Lung (tissue), 17 donors: ENCODE measurements at places on chromosomes 12 and 14. TPM values are rescaled to one million over a fixed set of nuclear protein-coding genes. Genes with fewer than 3 reads are reported as not detected.
A peak's percentile ranks its signal among the peaks of the same experiment; 100 is the strongest.

DNA sequence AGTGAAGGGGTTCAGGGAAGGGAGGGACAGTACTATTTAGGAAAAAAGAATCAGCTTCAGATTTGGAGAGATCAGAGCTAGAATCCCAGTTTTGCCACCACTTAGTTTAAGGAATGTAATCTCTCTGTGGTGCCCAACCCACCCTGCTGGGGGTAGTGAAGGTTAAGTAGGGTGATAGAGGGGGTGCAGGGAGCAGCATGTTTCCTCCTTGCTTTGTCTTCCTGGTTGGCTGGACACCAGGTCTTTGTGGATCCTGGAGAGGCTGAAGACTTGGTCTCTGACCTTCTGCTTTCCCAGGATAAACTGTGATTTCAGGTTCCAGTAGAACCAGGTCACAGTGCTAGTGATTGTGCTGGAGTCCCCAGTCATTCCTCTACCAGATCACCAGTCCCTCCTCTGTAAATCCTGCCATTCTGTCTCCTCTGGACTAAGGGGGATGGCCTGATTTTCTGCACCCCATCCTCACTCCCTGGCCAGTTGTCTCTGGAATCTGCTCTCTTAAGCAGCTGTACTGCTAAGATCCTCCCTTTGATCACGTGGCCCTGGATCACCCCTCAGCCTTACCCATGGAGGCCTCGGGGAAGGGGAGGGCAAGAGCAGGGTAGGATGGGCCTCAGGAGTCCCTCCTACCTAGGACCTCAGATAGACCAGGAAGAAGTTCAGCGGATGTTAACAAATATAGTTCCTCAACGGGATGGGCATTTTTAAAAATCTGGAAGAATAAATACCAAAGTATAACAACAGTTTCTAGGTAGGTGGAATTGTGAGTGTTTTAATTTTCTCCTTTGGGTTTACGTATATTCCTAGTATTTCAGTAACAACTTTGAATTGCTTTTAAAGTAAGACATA is 3.1 kb downstream of the MAP3K12 start:
- H3K36me3 ChIP-seq, result no peaks in the 10 kb centered on the region
- peak; percentile 89 for DNase-seq
- no peaks in the 10 kb centered on the region for H3K27me3 ChIP-seq
- no peak overlapping the region for H3K4me3 ChIP-seq
- H3K4me1 ChIP-seq, result peaks cover 52% of the 10 kb centered on the region

- no peak for DNase-seq
- H3K36me3 ChIP-seq, result no peaks in the 10 kb centered on the region
- no peak overlapping the region for H3K27ac ChIP-seq
- no peaks in the 10 kb centered on the region for H3K4me1 ChIP-seq
Observed at GRCh38 chr12:38160318-38161122, 156.1 kb upstream of the ALG10B start.

DNA sequence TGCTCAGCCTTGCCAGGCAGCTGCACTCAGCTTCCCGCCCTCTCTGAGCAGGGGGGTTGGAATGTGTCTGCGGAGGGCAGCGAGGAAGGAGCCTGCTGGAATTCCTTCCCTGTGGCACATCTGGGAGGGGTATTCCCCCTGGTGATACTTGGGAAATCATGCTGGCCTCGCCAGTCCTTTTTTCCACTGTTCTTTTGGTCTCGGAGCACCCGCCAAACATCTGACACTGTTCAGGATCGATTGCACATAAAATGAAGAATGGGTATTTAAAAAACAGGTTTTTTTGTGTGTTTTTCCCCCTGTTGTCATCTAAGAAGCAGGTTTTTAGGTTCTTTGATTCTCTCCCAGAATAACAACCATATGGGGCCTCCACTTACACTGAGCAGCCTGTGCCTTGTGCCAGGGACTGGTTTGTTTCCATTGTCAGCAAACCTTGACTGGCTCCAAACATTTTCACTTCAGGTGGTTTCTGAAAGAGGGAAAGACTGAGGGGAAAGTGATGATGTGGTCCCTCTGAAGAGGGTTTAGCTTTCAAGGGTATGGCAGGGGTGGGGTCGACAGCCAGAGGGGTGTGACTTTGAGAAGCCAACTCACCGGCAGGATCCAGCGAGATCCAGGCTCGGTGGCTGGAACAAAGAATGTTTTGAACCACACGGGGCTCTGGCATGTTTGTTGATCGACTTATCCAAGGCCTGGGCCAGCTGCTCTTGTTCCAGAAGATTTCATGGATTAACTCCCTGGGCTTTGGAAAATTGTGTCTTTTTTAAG is 215.1 kb downstream of the CACNA1C start:
- no peak for DNase-seq
- H3K4me1 ChIP-seq, result no peaks in the 10 kb centered on the region
- no peak overlapping the region for H3K4me3 ChIP-seq
- no peak overlapping the region for H3K27ac ChIP-seq
- no peaks in the 10 kb centered on the region for H3K36me3 ChIP-seq

GRCh38 chr12:93519859-93520258 is 52.5 kb downstream of the MRPL42 start:
- no peaks in the 10 kb centered on the region for H3K27me3 ChIP-seq
- no peaks in the 10 kb centered on the region for H3K36me3 ChIP-seq
- peaks cover 3% of the 10 kb centered on the region for H3K4me1 ChIP-seq
- H3K4me3 ChIP-seq, result no peak overlapping the region
- no peak for DNase-seq

DNA sequence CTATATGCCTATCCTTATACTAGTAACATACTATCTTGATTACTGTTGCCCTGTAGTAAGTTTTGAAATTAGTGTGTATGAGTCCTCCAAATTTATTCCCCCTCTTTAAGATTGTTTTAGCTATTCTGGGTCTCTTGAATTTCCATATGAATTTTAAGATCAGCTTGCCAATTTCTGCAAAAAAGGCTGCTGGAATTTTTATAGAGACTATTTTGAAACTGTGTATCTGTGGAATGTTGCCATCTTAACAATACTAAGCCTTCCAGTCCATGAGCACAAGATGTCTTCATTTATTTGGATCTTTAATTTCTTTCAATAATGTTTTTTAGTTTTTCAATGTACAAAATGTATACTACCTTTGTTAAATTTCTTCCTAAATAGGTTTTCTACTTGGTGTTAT is 79.8 kb upstream of the ETV6 start:
- no peak overlapping the region for H3K4me3 ChIP-seq
- no peaks in the 10 kb centered on the region for H3K4me1 ChIP-seq
- DNase-seq, result no peak
- H3K27ac ChIP-seq, result no peak overlapping the region
- H3K27me3 ChIP-seq, result no peaks in the 10 kb centered on the region

DNA sequence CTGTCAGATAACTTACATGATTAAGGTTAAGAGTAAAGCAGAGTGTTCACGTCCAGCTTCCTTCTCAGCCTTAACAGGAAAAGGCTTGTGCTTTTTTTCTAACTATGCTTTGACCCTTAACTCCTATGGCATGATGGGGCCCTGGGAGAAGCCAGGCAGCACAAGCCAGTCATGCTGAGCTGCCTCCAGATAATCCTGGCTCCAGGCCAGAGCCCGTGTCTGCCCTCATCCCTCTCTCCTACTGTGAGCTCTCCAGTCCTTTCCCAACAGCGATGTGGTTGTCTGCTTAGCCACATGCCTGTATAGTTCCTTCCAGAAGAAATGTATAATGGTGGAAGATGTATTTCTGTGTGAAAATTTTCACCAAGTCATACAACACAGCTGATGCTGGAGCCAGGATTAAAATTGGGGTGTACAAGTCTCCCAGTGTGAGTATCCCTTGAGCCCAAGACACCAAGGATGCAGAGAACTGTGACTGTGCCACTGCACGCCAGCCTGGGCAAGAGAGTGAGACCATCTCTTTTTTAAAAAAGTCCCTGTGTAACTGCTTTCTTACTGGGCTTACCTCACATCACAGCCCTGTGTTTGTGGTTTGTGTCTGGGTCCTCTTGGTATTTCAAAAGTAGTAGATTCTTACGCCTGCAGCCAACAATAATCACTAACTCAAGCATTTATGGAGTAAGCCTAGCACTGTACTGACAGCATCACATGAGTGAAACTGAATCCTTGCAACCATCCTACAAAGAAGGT is 7.9 kb upstream of the ITFG2 start:
- H3K36me3 ChIP-seq, result peaks cover 36% of the 10 kb centered on the region
- H3K4me3 ChIP-seq, result no peak overlapping the region
- no peaks in the 10 kb centered on the region for H3K27me3 ChIP-seq
- no peak overlapping the region for H3K27ac ChIP-seq
- H3K4me1 ChIP-seq, result no peaks in the 10 kb centered on the region

DNA sequence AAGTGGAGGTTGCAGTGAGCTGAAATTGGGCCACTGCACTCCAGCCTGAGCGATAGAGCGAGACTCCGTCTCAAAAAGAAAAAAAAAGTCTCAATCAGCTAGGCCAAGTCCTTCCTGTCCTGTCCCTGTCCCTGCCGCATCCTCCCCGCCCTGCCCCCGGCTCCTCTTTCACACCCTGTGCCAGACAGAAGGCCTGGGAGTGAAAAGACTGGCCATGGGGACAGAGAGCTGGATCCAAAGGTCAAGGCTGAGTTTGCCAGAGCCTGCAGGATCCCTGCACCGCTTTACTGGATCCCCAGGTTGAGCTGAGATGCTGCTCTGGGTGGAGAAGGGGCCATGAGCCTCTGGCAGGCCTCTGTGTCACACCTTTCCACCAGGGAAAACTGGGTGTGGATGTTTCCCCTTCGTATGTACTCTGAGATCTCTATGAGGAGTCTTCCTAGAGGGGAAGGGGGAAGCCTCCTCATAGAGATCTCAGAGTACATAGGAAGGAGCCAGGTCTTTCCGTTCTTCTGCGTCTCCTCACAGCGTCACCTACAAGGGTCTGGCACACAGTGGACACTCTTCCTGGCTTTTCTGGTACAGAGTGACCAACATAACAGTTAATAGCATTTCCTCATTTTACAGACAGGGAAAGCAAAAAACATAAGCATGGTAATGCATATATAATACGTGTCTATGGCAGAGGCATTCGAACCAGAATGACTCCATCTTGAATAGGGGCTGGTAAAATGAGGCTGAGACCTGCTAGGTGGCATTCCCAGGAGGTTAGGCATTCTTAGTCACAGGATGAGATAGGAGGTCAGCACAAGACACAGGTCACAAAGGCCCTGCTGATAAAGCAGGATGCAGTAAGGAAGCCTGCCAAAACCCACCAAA is 35.1 kb downstream of the NINJ2 start:
- H3K36me3 ChIP-seq, result no peaks in the 10 kb centered on the region
- no peak overlapping the region for H3K4me3 ChIP-seq
- DNase-seq, result no peak
- peaks cover 8% of the 10 kb centered on the region for H3K4me1 ChIP-seq
- H3K27ac ChIP-seq, result peak overlapping the region; percentile 22
- no peaks in the 10 kb centered on the region for H3K27me3 ChIP-seq

- H3K27me3 ChIP-seq, result no peaks in the 10 kb centered on the region
- H3K27ac ChIP-seq, result no peak overlapping the region
- no peak overlapping the region for H3K4me3 ChIP-seq
Observed at GRCh38 chr14:47949006-47949405, 273.6 kb upstream of the MDGA2 start.

GRCh38 chr14:39555749-39556148 is 123.5 kb upstream of the FBXO33 start:
- H3K4me1 ChIP-seq, result no peaks in the 10 kb centered on the region
- H3K4me3 ChIP-seq, result no peak overlapping the region
- no peak overlapping the region for H3K27ac ChIP-seq

RAD9B gene
- 0.12 TPM for polyA plus RNA-seq

DNAH10 gene
- 2.4 TPM for polyA plus RNA-seq

TUBA1C gene
- 179 TPM for polyA plus RNA-seq

SDSL gene
- 25.8 TPM for polyA plus RNA-seq

OR6C2 gene
- not detected for polyA plus RNA-seq

POTEG gene
- polyA plus RNA-seq, result not detected

SRRM4 gene
- 0.02 TPM for polyA plus RNA-seq
